ENCODE measurements at places on chromosomes 5 and 9.

GRCh38 chr5:30279237-30279636 is 914.2 kb upstream of the CDH6 start:
- DNase-seq, result peak; percentile 2

- no peak for DNase-seq
These were observed 74.0 kb downstream of the LNPEP start for GRCh38 chr5:97009921-97010320.

DNA sequence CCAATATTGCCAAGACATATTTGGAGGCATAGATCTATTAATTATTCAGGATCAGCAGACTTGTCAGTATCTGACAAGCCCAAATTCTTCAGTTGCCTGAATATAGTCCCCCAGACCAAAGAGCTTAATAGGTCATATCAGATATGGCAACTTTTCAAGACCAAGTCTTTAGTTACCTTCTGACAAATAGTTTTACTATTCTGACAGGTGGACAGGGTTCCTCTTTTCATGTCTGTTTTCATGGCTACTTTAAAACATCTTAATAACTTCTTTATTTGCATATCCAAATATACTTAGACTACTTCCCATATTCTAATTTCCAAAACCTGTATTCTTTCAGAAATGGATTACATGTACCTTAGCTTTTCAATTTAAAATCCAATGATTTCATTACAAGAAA is 65.4 kb downstream of the AUH start:
- DNase-seq, result no peak

DNA sequence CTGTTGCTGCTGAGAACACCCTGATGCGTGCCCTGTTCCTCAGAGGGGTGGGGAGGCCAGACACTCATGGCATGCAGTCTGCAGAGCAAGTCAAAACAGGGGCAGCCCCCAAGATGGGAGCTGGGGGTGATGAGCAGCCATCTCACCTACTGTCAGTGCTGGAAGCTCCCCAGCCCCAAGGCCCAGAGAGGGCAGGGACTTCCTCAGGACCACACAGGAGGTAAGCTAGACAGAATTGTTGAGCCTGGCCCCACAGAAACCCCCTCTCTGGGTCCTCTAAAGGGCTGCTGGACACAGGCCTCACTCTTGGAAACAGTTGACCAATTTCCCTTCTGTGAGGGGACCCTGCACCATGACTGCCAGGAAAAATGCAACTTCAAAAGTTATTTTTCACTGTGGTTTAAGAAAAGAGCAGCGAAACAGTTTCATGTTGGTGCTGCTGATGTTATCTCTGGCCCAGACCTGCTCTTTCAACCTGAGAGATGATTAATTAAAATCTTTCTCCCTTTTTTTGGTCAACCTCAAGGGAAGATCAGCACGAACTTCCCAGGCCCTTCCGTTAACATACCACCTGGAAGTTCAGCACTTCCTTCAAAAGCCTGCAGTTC is 9.6 kb downstream of the CSF2 start:
- no peak for DNase-seq

- DNase-seq, result peak; percentile 4
These were observed 95.0 kb downstream of the ANKH start for GRCh38 chr5:14776602-14777001.

- DNase-seq, result peak; percentile 99
These were observed 339.2 kb downstream of the PIK3R1 start for GRCh38 chr5:68554571-68555279.

DNA sequence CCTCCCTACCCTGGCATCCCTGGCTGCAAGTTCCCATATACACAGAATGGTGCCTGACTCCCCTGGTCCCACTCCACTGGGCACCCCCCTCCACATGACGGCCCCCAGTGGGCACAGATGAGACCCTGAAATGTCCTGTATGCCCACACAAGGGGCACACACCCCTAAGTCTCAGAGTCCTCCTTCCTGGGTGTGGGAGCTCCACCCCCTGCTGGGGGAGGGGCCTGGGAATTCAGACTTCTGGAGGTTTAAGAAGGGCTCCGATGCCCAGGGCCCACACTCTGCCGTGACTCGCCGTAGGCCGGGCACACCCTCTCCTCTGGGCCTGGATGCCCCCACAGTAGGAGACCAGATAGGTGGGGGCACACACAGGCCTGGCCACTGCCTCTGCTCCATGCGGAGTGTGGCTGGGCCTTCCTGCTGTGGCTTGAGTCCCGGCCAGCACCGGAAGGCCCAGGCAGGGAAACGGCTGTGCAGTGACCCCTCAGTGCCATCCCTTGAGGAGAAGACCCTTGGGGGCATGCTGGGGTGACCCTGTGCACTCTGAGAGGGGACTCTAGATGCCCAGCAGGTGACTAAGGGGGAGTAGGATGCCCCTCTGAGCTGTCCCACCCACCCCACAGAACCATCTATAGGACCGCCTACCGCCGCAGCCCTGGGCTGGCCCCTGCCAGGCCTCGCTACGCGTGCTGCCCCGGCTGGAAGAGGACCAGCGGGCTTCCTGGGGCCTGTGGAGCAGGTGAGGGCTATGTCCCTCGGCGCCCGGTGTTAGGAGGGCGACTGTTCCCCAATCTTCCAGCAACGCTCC is 6.5 kb downstream of the EGFL7 start:
- DNase-seq, result no peak

- peak; percentile 62 for DNase-seq
These were observed 85.1 kb downstream of the NDUFAF2 start for GRCh38 chr5:61030163-61030482.

- no peak for DNase-seq
These were observed 4.2 kb downstream of the FREM1 start for GRCh38 chr9:14906000-14906399.

- no peak for DNase-seq
These were observed 182.5 kb downstream of the GAPVD1 start for GRCh38 chr9:125444166-125444565.

GRCh38 chr5:174097486-174098185 is 52.1 kb downstream of the NSG2 start:
- no peak for DNase-seq

DNA sequence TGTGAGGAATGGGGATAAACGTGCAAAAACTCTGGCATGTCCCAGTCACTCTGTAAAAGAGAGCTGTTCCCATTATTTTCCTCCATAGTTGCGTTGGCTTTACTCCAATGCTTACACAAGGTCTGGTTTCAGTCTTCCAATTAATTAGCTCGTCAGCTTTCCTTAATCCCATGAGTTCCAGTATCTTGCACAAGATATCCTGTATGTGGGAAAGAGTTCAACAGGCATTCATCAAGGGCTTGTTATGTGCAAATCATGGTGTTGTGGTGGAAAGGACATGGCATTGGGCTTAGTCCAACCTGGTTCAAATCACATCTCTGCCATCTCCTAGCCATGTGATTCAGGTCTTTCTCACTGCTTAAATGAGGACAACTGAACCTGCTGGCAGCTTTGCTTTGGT is 77.5 kb upstream of the PANK3 start:
- DNase-seq, result peak; percentile 91

- DNase-seq, result peak; percentile 72
These were observed 116.4 kb upstream of the FST start for GRCh38 chr5:53364061-53364460.

DNA sequence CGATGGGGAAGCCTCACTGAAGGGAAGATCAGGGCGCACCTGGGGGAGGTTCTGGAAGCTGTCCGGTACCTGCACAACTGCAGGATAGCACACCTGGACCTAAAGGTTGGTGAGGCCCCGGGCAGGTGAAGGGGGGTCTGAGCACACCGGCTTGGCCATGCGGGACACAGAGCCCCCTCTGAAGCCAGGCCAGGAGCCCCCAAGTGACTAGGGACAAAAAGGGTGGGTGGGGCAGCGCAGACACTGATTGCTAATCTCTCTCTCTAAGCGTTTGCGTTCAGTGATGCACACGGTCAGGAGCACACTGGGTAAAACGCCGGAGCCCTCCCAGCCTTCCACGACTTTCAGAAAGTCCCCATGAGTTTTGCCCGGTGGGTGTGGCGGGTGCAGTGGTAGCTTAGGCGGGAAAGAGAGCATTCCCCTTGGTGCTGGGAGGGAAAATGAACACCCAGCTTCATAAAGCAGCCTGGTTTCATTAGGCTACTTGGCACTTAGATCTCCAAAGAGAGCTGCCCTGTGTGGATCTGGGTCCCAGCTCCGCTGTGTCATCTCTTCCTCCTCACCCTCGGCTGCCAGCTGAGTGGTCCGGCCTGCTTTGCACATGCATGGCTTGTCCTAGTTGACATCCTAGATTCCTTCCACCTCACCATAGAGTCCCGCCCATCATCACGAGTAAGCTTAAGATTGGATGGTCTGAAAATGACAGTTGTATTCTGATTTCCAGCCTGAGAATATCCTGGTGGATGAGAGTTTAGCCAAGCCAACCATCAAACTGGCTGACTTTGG is 74.2 kb upstream of the OTULINL start:
- no peak for DNase-seq

DNA sequence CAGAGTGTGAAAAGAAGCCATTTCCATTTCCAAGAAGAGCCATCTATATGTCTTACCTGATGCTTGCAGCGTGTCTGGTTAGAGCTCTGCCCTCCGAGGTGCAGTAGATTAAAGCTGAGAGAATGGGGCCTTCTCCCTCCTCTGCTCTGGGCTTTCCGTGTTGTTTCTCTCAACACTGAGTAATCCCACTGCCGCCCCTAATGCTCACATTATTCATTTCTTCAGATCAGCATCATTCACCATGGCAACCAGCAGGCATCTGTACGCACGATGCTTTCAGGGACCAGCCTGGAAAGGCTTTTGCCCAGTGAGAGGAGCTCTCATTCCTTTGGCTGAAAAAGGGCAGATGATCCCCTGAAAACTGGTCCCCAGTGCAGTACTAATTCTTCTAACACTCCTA is 79.6 kb downstream of the CYFIP2 start:
- no peak for DNase-seq

DNA sequence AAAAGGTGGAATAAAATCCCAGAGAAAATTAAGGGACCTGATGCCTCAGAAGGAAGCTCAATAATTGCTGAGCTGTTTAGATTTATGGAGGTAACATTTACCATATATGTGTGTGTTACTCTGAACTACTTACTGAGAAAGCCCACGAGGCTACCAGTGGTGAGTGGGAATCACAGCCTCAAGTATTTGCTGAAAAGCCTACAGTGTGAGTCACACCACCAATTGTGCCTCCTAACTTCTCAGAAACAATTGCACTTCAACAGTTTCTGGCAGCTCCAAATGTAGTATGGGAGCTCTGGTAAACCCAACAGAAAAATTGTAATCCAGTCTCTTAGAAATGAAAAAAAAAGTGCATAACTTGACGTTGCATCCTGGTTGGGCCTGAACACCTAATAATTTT is 551.6 kb downstream of the PRDM9 start:
- no peak for DNase-seq

DNA sequence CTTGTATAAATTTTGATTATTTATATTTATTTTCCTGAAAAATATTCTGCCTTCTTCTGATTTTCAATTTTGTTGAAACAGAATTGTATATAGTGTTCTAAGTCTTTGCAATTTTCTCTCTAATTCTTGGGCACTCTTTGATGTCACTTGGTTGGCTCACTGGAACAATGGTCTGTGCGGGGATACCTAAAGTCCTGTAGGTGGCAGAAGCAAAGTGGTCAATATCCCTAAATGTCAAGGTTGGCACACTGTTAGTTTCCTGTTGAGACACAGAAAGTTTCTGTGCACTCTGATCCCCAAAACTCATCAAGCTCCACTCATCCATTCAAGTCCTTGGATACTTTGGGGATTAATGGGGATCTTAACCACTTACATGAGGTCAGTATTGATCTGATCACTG is 480.8 kb upstream of the CCNG1 start:
- DNase-seq, result no peak

DNA sequence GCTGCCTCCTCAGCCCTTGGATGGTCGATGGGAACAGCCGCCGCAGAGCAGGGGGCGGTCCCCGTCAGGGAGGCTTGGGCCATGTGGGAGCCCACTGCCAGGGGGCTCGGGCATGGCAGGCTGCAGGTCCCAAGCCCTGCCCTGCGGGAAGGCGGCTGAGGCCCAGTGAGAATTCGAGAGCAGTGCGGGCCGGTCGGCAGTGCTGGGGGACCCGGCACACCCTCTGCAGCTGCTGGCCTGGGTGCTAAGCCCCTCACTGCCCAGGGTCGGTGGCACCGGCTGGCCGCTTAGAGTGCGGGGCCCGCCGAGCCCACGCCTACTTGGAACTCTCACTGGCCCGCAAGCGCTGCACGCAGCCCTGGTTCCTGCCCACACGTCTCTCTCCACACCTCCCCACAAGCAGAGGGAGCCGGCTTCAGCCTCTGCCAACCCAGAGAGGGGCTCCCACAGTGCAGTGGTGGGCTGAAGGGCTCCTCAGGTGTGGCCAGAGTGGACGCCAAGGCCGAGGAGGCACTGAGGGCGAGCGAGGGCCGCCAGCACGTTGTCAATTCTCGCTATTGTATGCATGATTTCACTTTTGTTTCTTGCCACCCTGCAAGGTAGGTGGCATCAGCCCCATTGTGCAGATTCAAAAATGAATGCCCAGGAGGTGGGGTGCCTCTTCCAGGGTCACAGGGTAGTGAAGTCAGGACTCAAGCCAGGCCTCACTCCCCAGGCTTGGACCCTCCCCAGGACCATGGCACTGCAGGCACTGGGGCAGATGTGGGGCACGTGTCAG is 48.6 kb downstream of the COL15A1 start:
- no peak for DNase-seq

- DNase-seq, result no peak
These were observed 31.4 kb downstream of the PPARGC1B start for GRCh38 chr5:149761461-149761860.

GRCh38 chr9:114031037-114031630 is 47.0 kb downstream of the AMBP start:
- no peak for DNase-seq
